ENCODE measurements at places on chromosomes 1 and 21.
A peak's percentile ranks its signal among the peaks of the same experiment; 100 is the strongest.

DNA sequence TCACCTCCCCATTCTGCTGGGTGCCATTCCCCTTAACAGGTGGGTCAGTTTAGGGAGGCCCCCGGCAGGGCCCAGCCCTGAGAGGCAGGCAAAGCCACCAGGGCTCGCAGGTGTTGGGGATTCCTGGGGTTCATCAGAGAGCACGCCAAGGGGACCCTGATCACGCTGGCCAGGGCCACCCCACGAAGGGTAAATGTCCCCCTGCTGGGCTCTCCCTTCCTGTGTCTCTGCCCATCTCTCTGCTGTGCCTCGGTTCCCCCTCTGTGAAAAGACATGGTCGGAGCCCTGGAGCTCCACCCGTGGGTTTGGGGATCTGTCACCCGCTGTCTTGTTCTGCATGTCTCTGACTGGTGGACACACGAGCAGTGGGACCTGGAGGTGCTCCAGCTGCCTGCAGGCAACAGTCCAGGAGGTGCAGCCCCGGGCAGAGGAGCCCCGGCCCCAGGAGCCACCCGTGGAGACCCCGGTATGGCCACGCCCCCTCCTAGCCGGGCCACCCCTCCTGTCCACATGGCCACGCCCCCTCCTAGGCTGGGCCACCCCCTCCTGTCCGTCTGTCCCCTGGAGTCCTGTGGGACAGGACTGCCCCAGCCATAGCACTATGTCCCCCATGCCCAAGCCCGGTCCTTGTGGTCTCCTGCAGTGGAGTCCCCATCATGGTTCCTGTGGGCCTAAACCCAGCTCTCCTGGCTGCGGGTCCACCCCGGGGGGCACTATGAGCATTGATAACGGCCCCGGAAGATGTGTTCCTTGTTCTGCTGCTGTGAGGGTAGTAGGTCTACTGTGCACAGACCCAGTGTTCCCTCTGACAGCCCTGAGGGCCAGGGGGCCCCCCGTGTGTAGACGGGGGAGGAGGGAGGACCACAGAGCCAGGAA, 6.5 kb downstream of the AIRE start:
- DNase-seq, result no peak

DNA sequence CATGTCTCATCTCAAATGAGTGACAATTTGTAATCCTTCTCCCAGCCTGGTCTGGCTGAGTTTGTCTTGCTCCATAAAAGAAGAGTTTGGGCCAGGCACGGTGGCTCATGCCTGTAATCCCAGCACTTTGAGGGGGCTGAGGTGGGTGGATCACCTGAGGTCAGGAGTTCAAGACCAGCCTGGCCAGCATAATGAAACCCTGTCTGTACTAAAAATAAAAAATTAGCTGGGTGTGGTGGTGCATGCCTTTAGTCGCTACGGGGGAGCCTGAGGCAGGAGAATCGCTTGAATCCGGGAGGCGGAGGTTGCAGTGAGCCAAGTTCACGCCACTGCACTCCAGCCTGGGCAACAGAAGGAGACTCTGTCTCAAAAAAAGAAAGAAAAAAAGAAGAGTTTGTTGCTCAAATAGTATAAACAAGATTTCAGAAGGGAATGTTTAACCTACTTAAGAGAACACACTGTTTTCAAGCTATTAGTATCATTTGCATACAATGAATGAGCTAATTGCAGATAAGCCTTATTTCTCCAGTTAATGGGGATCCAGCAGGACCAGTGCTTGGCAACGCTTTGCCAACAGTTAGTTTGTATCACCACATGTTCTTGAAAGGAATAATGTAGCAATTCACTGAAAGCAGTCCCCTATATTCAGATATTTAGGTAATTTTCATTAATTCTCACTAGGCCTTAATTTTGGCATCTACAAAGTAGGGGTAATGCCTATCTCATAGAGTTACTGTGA, 15.9 kb downstream of the KLHDC7A start:
- no peak for DNase-seq

DNA sequence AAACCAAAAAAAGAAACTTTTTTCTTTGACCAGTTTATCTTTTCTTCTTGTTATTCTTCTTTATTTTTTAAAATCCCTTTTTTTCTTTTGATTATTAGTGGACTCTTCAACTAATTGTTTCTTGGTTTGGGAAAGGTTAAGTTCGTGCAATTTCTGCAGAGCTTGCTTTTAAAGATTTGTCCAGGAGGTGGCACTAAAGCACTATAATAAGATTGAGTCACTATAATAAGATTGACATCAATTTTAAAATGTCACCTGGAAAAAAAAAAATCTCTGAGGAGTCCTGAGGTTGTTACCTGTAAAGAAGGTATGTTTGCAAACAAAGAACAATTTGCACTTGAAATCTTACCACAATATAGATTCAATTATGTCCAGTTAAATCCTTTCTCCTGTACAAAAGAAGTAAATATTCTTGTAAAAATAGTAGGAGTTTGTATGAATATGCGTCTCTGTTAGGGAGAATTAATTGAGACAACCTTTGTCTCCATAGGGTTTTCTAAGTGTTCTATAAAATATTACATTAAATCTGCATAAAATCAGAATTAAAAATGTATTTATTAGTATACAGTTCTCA, 166.7 kb downstream of the ADGRL4 start:
- no peak for DNase-seq

DNA sequence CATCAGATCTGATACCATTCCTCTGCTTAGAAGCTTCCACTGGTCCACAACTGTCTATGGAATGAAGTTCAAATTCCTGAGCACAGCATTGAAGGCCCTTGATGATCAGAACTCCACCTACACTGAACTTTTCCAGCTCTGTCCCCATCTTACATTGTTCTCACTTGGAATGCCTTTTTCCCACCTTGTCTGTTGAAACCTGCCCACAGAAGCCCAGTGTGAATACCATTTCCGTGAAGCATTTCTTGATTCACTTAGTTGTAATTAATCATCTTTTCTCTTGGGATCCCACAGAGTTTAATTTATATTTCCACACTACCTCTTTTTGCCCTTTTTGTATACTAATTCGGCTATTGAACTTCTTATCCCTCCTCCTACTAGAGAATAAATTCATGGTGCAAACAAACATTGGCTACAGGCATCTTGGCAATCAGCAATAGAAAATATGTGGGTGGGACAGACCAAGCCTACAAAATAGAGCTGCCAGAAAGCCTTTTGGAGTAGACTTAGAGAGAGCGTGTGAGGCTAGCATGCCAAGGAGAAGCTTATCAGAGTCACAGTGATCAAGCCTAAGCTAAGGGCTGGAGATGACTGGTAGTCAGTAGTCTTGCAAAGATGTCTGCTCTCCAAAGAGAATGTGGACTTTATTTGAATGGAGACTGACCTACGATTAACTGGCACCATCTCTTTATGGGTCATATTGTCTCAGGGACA, 26.1 kb downstream of the NHLH2 start:
- no peak for DNase-seq

DNA sequence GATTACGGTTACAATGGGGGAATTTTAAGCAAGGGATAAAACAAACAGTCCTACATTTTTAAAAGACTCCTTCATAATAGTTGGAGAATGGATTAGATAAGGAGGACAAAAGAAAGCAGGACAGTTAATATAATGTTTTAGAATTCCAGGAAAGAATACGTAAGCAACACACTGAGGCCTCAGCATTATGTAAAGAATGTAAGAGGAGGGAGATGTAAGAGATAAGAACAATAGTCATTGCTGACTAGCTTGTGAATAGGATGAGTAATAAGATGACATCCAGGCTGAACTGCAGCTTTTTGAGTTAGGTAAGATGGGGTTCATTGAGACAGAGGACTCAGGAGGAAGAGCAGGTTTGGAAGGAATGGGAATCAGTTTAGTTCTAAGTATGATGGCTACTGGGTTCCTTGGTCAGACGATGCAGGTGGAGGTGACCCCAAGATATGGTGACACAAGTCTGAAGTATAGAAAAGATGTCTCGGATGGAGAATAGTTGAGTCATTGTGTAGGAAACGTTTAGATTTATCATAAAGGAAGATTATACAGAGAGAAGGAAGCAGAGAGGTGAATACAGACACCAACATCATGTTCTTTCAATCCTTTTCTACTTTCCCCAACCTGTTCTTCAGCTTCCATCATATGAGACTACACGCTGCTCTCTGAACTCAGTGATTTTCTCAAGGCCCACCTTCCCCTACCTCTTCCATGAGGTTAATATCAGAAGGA, 372.8 kb downstream of the PTBP2 start:
- DNase-seq, result peak; percentile 13

- no peak for DNase-seq
Measured at GRCh38 chr1:52588027-52588426, 14.1 kb upstream of the GPX7 start.

Measured in stromal cell of bone marrow (primary cell).